ENCODE measurements at places on chromosomes 7 and 10.

DNA sequence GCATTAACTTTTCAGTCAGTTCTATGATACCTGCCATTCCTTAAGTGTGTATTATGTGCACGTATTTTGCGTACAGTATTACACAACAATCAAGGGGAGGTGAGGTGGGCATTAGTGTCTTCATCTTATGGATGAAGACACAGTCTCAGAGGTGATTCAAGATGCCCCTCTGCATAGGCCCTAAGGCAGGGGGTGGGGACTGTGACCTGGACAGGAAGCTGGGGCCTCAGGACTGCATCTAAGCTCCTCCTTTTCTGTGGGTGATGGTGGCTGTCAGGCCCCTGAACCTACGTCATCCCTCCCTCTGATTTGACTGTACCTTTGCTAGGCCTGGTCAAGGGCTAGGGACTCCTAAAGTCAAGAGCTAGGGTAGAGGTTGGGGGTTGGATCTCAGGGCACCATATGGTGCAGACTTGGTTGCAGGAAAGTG, 38.9 kb downstream of the HK1 start:
- no peak for DNase-seq

- no peak for DNase-seq
These were observed 362.0 kb upstream of the NFE2L3 start for GRCh38 chr7:25789701-25790640.

GRCh38 chr7:128383776-128384175, 22.3 kb upstream of the PRRT4 start:
- DNase-seq: no peak

DNA sequence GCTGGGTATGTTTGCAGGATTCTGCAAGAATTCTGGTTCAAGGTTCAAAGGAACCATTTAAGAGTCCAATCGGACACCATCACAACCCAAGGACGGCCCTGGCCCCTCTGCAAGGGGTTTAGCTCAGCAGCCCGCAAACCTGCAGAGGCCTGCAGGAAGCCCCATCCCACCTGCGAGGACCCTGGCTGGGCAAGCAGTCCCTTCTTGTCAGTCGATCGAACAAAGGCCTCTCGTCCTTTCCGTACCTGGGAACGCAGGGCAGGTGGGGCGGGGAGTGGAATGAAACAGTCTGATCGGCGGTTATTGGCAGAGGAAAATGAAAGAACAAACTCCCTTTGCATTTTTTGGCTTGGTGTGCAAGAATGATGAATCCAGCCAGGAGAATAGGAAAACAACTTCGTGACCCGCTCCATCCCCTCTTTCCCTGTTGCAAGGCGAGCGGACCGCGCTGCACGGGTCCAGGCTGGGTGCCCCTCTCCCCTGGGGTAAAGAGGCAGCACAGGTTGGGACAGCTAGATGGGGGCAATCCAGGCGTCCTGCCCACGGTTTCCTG, 73.7 kb downstream of the INSIG1 start:
- no peak for DNase-seq

DNA sequence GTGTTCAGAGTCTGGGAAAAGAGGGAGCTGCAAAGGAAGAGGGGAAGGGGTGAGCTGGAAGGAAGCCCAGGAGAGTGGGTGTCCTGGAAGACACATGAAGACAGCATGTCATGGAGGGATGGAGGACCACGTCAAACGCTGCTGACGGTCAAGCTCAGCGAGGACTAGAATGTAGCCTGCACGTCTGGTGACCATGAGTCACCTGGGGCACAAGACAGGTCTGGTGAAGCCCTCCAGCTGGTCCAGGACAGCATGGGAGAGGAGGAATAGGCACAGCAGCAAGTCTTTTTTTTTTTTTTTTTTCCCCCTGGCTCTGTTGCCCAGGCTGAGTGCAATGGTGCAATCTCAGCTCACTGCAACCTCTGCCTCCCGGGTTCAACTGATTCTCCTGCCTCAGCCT, 19.6 kb upstream of the AMZ1 start:
- no peak for DNase-seq

Data from activated T-helper 1 cell treated with anti-CD3 and anti-CD28 coated beads, Interleukin-12 subunit alpha, Interleukin-12 subunit beta, Interleukin-2, Interleukin-4 antibody, amounts not matched to agents 30 ng/mL and 10 ng/mL and 1 ng/mL, durations not matched to agents 14 hours and 24 hours and 36 hours (primary cell).